ENCODE measurements at places on chromosomes 3 and 15.

GRCh38 chr15:38242055-38242454 is 10.6 kb upstream of the SPRED1 start:
- no peak for DNase-seq

DNA sequence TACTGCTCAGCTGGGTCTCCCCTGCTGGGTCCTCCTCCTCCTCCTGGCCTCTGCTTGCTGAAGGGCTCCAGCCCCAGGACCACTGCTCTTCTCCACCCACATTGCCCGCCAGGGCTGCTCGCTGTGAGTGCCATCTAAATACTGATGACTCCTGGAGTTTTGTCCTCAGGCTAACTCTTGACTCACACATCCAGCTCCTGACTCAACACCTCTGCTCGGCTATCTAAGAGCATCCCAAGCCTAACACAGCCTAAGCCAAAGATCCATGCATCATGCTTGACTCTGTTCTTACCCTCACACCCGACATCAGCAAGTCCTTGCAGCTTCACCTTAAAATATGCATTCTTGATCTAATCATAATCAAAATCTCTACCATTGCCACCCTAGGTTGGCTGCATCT is 260.2 kb downstream of the KLF13 start:
- no peak for DNase-seq

DNA sequence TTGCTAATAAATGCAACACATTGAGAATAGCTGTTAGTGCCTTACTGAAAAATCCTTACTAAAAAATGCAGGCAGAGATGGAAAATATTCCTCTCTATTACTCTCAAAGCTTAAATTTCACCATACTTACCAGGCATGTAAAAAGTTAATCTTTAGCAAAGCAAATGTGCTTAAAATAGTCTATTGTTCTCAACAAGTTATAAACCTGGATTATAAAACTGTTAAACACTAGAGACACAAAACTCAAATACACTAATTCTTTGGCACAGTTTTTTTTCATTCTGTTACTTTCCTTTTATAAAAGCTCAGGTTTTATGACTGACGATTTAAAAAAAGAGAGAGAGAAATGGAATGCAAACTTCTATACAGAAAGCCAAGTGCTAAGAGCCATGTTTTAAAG is 119.8 kb downstream of the THRB start:
- no peak for DNase-seq

- no peak for DNase-seq
Observed at GRCh38 chr3:157477441-157477840, 25.8 kb downstream of the VEPH1 start.

GRCh38 chr3:167783781-167784180 is 48.3 kb downstream of the SERPINI1 start:
- DNase-seq: no peak

- no peak for DNase-seq
Observed at GRCh38 chr3:159879598-159879997, 109.0 kb upstream of the IL12A start.

GRCh38 chr3:151290673-151291072 is 12.3 kb upstream of the P2RY14 start:
- no peak for DNase-seq

DNA sequence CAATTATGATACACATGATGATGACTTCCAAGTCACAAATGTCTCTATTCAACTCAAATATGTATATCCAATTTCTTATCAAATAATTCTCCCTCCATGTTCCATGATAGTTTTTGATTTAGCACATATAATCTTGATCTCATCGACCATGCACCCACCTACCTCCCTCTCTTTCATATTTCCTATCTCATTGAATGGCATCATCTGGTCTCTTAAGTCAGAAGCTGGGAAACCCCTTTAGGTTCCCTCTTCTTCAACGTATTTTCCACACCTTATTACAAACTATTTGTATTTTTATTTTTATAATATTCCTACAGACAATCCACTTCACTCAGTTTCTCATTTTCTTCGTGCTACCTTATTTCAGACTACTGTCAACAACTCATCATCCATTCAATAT is 56.9 kb upstream of the DPH6 start:
- no peak for DNase-seq

GRCh38 chr3:18409266-18409665 is 15.9 kb downstream of the SATB1 start:
- DNase-seq: no peak

DNA sequence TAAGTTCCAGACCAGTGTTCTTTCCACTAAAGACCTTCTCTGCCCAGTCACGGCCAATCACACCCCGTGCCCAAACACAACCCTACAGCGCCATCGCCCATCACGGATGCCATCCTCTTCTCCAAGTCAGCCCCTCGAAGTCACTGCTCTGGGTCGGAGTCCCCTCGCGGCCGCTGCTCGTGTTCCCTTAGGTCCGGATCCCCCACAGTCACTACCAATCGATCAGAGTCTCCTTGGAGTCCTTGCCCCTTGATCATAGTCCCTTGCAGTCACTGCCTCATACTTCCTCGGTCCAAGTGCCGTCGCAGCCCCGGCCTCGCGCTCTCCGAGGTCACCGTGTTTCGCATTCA is 461 bp downstream of the PCYT1A start:
- DNase-seq: no peak

- DNase-seq: no peak
Observed at GRCh38 chr15:90957031-90957790, 2.5 kb downstream of the RCCD1 start.

DNA sequence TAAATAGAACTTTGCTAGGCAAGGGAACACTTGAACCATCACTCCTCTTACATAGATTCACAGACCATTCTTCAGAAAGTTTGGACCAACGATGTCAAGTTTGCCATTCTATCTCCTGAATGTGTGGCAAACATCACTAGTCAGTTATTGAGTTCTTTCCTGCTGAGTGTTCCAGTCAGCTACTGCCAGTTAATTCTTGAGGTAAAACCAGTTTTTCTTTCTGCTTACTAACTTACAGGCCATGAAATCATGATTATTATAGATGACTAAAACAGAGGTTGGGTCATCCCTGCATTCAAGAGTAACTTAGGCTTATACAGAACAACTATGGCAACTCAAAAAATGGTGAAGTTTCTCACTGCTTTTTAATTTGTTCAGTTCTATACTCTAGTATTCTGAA is 88.2 kb downstream of the AP4E1 start:
- DNase-seq: no peak

DNA sequence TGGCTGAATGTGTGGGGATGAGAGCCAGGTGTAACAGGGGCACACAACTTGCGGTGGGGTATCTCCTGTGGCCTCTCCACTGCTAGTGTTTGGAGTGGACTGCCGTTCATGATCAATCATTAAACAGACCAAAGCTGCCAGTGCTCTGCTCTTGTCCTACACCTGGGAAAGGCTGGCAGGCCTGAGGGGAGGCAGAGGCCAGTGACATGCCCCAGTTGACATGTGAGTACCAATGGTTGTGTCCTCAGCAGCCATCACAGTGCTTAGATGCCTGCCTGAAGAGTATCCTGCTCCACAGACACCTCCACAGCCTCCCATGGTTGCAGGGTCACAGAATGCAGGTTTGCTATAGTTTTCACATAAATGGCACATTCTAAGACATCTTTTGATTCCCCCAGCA is 348.4 kb downstream of the EPHB1 start:
- no peak for DNase-seq

GRCh38 chr3:197956626-197956988 is 3.4 kb upstream of the LMLN start:
- no peak for DNase-seq

- no peak for DNase-seq
Observed at GRCh38 chr15:52010633-52011595, 8.1 kb upstream of the MAPK6 start.

DNA sequence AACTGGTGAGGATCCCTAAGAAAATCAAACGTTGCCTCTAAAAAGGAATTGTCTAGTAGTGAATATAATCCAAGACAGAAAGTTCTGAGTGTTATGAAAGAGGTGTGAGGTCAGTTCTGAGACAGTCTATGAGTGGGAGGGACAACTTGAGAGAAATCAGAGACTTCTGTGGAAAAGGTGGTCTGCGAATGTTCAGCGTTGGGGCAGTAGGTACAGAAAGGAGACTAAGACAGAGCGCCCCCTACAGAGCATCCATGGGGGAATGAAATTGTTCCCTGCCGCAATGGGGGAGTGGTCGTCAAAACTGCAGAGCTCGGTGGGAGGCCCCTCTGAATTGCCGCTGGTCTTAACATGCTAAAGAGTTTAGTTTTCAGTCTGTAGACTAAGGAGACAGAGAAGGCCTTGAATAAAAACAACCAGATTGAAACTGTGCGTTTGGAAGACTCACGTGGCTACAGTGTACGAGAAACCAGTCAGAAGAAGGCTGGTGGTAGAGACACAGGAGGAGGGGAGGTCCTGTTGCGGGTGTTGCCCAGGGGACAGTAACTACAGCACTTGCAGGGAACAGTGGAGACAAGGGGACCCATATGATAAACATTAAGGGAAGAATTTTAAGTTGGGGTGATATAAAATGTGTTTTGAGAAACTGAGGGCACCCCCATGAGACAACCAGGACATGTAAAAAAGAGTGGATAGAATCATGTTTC is 6.9 kb downstream of the TNIK start:
- no peak for DNase-seq

GRCh38 chr3:4680227-4680691 is 187.1 kb downstream of the ITPR1 start:
- DNase-seq: no peak

GRCh38 chr3:26525013-26525412 is 97.6 kb upstream of the LRRC3B start:
- no peak for DNase-seq

- DNase-seq: no peak
Observed at GRCh38 chr3:188472336-188472735, 318.4 kb downstream of the LPP start.
